Right renal pelvis (tissue), 4 donors: ENCODE measurements at places on chromosomes 13 and 19.

GRCh38 chr13:99913167-99913566 lies 58.4 kb downstream of the ZIC5 start:
- no peak for DNase-seq

- no peak for DNase-seq
Observed at GRCh38 chr13:23797276-23797903, 91.8 kb downstream of the MIPEP start.

DNA sequence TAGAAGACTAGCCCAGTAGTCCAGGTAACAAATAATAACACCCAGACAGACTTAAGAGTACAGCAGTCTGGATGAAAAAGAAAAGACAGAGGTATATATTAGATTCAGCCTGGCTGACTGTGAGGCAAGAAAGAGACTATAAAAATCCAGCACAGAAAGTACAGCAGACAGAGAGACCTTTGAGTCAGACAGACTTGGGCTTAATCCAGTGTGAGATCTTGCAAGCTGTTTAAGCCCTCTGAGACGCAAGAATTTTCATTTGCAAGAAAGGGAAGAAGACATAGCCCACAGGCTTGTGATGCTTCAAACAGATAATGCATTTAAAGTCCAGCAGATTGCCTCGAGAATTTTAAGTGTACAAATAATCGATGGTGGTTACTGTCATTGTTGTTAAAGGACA lies 471.4 kb downstream of the LIG4 start:
- no peak for DNase-seq

DNA sequence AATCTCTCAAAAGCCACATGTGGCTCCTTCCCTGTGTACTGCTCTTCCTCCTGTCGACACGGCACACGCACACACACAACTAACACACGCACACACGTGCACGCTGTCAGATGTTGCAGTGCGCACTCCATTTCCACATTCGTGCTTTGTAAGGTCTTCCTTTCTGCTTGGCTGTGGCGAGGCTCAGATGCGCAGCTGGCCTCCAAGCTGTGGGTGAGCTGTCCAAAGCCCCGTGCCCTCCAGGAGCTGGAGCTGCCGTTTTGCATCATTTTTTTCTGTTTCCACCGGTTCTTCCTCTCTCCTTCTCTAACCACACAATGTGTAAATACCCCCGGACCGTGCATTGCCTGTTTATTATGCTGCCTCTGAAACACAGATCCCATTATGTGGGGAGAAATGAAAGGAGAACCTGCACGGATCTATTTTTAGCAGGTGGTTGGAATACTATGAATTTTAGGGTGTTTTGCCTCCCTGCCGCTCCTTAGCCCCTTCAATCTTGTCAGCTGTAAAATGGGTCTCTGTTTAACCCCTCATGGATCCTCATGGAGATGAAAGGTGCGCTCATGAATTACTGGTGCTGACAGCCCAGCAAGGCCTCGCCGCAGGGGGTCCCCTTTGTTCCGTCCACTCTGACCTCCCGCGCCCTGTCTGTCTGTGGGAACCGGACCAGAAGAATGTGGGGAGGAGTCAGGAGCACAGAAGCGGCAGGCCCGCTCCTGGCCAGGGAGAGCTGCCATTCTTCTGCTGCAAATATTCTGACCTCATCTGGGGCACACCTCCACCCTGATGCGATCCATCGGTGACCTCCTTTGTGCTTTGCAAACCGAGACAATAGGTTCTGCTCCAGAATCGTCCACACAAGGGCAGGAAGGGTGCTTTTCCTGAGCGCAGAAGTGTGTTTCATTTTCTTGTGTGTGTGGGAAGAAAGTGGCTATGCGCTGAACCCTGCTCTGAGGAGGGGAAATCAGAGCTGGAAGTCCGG lies 137.7 kb downstream of the SOX1 start:
- DNase-seq, result no peak

DNA sequence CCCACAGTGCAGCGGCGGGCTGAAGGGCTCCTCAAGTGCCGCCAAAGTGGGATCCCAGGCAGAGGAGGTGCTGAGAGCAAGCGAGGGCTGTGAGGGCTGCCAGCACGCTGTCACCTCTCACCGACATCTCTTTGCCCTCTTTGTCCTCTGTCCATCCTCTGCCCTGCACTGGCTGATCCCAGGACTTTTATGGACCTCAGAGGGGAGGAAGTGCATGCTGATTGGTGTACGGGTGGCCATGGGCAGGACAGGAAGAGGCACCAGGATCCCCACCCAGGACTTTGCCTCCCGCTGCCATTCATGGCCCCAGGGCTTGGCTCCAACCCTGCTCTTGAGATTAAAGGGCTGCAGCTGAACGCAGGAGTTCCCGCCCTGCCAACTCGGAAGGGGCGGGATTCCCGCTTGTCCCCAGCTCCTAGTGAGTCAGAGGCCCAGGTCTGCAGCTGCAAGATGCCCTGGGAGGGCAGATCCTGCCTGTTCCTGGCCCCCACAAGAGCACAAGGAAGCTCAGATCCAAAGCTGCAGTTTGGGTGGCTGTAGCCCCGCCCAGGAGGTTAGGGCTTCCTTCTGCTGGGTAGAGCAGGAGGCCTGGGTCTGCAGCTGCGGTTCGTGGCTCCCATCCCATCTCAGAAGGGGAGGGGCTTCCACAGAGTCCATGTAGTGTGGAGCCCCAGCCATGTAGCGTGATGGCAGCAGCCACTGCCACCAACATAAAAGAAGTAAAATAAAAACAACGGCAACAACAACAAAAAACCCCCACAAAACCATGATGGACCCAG lies 1716.7 kb downstream of the SLITRK1 start:
- DNase-seq, result no peak

- DNase-seq, result no peak
Observed at GRCh38 chr13:49292742-49293486, 45.2 kb downstream of the CDADC1 start.

DNA sequence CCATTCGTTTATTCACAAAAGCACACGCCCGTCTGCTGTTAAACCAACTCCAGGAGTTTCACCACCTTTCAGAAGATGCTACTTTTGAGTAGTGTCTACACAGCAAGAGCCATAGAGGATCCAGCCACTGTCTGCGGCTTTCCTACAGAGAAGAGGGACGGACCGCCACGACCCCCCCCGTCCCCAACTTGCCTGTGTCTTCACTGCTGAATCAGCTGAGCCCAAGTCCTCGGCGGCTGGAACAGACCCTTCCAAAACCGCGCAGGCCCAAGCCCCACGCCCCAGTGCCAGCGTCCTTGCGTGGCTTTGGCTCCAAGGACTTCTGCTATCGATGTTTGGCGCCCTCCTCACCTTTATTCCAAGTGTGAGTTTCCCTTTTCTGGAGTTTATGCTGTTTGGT lies 65.1 kb downstream of the SPACA7 start:
- DNase-seq, result no peak

DNA sequence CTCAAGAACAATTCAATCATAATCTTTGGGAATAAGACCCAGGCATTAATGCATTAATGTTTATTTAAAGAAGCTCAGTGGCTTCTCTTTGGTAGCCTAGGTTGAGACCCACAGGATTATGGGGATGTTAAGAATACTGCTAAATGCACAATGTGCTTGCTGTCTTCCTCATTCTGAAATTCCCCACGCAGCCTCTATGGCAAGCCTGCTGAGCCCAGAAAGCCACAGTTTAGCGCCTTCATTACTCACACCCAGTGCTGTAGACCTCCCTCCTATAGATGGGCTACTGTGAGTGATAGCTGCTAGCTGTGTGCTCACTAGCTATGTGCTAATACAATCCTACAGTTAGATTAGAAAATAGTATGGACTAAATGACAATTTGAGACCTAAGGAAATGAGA lies 90.6 kb downstream of the TNFSF13B start:
- DNase-seq, result no peak

DNA sequence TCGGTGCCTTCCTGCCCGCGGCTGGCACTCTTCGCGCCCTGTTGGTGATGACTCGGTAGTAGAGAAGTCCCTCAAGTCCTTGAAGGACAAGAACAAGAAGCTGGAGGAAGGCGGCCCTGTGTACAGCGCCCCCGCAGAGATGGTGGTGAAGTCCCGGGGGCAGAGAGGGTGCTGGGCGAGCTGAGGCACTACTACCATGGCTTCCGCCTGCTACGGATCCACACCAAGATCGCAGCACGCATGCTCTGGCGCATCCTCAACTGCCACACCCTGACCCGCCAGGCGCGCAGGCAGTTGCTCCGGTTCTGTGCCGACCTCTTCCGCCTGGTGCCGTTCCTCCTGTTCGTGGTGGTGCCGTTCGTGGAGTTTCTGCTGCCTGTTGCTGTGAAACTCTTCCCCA lies 11.1 kb downstream of the ZSCAN1 start:
- DNase-seq, result no peak

GRCh38 chr13:113044391-113045114 lies 61.0 kb upstream of the F7 start:
- no peak for DNase-seq

- no peak for DNase-seq
Observed at GRCh38 chr13:68292601-68293000, 1062.5 kb upstream of the PCDH9 start.

- DNase-seq, result no peak
Observed at GRCh38 chr19:47436712-47437401, 17.5 kb upstream of the MEIS3 start.

DNA sequence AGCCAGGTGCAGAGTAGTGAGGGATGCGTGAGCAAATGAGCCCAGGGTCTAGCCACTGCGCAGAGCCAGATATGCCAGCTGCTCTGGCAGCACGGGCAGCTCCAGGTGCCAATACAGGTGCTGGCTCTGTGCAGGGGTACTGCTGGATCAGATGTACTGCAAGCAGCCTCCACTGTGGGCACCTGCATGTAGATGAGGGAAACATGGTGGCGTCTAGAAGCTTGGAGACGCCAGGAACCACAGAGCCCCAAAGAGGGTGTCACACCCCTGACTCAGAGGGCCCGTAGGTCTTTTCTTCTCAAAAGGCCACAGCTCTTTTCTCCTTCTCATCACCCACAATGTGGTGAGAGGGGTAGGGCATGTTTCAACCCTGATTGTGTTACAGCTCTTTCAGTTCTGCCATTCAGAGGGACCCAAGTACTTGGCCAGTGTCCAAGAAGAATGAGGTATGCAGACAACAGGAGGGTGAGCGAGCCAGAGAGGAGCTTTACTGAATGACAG lies 244.4 kb upstream of the SLITRK1 start:
- no peak for DNase-seq

DNA sequence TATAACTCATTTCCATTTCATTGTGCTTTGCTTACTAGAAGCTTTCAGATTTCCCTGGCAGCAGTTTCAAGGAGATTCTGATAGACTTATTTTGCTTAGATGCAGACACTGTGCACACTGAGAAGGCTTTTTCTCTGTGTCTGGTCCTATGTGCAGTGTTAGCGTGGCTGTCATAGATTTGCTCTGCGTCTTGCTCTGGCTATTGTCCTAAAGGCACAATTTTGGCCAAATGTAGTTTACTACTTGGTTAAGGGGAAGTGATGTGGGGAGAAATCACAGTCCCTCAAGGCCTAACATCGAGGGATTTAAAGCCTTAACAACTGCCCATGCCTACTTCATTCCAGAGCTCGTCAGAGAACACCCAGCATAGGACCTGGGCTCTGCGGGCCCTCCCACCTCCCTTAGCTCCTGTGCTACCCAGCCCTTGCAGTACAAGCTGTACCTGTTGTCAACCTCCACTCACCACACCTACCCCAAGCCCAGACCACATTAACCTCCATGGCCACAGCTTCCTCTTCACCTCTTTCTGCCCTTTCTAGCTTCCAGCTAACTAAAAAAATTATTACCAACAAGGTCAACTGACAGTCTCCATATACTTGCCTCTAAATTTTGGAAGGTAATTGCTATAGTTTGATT lies 38.9 kb upstream of the KATNAL1 start:
- DNase-seq, result no peak

DNA sequence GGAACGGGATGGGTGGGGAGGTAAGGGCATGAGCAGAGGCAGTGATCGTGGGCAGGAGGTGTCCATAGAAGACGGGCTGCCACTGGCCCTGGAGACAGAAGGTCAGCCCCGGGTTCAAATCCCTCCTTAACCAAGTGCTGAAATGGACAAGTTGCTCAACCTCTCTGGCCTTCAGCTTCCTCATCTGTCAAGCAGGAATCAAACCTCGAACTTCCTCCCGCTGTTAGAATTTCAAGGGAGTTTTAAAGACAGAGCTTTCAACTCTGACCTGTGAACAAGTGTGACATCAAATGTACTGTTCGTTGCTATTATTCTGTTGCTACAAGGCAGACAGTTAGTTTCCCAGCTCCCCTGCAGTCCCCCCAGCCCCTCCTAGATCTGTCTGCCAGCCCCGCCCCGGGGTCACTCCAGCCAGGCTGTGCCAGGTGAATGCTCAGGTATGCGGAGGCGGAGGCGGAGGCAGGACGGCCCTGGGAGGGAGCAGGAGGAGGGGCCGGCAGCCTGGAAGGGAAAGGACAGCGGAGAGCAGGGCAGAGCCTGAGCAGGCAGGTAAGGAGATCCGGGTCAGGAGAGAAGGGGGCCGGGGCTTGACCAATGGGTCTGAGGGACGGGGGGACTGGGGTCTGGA lies at the start of gene EPS8L1:
EPS8L1 (plus strand) TSS at position 499 of the 628 bp plus-strand sequence. CDS start 576 bp downstream, outside the sequence.
- DNase-seq, result no peak

DNA sequence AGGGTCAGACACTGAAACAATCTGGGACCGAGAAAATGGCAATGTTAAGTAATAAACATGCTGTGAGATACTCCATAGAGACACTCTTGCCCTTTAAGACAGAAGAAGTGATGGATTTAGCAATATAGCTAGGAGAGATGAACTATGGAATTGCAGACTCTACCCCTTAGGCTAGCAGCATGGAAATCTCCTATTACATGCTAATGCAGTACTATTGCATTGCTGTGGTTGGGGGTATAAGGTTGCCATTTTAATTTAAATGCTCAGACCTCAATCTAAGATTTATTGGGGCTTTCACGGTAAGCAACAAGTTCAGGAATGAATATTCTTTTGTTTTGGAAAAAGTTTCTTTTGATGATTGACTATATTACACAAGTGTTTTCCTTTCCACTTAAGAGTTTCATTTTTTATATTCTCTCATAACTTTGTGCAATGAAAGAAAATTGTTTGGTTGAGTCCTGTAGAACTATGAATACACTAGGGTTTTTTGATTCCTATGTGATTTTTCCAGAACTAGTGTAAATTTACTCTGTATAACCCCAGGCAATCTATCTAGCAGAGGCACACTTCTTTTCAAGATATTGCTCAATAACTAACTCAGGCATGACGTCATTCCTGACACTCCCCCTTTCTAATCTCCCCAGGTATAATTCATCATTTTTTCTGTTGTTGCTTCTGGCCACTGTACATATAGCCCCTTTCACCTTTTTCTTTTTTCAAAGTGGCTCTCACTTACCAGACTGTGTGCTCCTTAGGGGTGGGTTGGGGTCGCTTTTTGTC lies 394.7 kb upstream of the KLF12 start:
- DNase-seq, result no peak

DNA sequence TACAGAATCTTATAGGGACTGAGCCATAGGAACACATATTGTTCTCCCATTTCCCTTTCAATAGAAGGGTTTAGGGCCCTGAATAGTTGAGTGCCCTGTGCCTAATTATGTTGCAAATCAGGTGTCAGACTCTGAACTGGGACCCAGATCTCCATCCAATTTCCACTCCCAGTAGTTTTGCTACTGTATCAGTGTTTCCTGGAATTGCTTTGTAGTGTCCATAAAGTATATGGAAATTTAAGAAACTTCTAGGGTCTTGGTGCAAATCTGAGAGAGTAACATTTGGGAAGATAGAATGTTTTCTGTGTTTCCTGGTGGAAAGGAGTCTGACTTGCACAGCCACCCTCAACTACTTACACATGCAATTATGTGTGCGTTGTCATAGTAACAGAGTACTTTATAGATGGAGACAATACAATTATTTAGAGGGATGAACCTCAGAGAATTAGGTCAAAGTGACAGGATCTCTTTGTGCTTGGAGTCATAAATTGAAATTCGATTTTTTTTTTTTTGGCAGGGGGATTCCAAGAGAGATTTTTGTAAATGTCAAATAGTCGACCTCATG lies 646 bp upstream of the SLC10A2 start:
- DNase-seq, result no peak

GRCh38 chr13:25432691-25433090 lies 60.9 kb downstream of the ATP8A2 start:
- peak; percentile 58 for DNase-seq

GRCh38 chr13:105037110-105037509 lies 1498.4 kb downstream of the EFNB2 start:
- DNase-seq, result no peak
